Activated B cell treated with CpG ODN at 0.5 μM for 24 hours (primary cell): ENCODE measurements at places on chromosomes 16 and 17.

DNA sequence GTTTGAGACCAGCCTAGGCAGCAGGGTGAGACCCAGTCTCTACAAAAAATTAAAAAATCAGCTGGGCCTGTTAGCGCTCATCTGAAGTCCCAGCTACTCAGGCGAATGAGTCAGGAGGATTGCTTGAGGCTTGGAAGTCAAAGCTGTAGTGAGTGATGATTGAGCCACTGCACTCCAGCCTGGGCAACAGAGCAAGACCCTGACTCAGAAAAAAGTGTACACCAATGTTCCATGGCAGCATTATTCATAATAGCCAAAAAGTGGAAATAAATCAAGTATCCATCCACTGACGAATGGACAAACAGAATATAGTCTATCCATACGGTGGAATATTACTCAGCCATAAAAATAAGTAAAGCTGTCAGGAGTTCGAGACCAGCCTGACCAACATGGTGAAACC, 2.6 kb downstream of the NMRAL1 start:
- DNase-seq: no peak

GRCh38 chr16:49972280-49972679, 52.7 kb upstream of the CNEP1R1 start:
- no peak for DNase-seq

GRCh38 chr17:42107597-42108576, 4.6 kb downstream of the DHX58 start:
- DNase-seq: peak; percentile 94

- no peak for DNase-seq
These were observed 14.2 kb upstream of the CCL1 start for GRCh38 chr17:34377078-34377823.

GRCh38 chr17:27946513-27946912, 53.3 kb upstream of the LYRM9 start:
- no peak for DNase-seq

- no peak for DNase-seq
These were observed 277.5 kb upstream of the DYNLRB2 start for GRCh38 chr16:80263181-80263823.

DNA sequence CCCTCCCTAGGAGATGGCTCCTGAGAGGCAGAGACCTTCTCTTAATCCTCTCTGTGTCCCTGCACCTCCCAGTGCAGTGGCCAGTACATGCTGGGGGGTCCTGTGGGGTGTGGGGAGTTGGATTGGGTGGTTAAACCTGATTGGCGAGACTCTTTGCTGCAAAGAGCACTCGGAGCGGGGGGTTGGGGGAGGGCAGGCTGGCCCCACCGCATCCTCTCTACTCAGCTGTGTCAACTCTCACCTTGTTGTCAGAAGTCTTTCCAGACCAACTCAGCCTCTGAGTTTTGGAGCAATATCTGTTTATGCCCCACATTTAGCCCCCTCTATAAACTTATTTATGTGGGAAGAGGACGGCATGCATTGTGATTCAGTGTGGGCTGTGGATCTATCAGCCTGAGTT, 40.0 kb downstream of the SMARCE1 start:
- DNase-seq: no peak

DNA sequence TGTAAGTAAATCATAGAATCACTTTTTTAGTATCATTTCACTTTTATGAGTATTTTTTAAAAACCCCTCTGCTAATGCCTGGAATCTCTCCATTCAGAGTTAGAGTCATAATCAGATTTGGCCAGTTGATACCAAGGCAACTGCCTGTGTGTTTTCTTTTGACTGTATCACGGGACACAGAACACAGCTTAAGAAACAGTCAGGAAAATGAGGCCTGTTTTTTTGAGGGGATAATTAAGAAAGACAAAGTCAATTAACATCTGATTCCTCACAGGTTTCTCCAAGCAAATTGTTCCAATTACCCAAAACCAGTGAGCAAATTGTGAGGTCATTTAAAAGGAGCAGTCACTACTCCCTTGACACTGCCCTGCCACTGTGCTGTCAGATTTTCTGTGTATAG, 944.5 kb upstream of the SOX9 start:
- DNase-seq: no peak

DNA sequence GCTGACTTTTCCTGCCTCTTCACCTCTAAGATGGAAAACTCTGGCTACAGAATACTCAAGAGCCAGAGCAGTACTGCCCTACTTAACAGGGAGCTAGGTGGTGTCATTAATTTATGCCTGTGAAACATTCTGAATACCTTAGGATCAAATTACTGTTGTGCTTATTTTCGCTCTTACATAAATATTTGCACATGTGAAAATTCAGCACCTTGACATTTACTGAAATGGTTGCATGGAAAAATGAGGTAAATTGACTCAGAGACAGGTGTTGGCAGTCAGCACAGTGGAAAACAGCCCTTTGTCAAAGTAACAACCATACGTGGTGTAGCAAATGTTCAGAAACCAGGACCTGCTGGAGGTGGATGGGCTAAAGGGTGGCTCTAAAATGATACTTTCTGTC, 193.6 kb downstream of the CDH8 start:
- no peak for DNase-seq

GRCh38 chr16:67843343-67843765, 1.2 kb downstream of the THAP11 start:
- DNase-seq: no peak

DNA sequence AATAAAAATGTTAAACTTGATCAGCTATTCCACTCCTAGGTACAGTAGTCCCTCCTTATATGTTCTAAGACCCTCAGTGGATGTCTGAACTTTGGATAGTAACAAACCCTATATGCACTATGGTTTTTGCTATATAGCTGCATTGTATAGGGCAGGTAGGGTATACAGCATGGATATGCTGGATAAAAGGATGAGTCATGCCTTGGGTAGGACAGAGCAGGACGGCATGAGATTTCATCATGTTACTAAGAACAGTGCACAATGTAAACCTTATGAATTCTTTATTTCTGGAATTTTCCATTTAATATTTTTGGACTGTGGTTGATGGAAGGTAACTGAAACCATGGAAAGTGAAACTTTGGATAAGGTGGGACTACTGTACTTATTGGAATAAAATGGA, 235.1 kb downstream of the CEP112 start:
- DNase-seq: no peak

DNA sequence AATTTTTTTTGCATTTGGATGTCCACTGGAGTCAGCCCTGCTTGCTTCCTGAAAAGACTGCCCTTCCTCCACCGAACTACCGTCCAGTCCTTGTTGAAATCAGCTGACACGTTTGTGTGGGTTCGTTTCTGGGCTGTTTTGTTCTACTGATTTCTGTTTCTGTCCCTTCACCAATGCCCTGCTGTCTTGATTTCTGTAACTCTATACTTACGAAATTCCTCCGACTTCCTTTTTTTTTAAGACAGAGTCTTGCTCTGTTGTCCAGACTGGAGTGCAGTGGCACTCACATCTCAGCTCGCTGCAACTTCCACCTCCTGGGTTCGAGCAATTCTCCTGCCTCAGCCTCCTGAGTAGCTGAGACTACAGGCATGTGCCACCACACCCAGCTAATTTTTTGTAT, 8.4 kb upstream of the GAA start:
- no peak for DNase-seq

DNA sequence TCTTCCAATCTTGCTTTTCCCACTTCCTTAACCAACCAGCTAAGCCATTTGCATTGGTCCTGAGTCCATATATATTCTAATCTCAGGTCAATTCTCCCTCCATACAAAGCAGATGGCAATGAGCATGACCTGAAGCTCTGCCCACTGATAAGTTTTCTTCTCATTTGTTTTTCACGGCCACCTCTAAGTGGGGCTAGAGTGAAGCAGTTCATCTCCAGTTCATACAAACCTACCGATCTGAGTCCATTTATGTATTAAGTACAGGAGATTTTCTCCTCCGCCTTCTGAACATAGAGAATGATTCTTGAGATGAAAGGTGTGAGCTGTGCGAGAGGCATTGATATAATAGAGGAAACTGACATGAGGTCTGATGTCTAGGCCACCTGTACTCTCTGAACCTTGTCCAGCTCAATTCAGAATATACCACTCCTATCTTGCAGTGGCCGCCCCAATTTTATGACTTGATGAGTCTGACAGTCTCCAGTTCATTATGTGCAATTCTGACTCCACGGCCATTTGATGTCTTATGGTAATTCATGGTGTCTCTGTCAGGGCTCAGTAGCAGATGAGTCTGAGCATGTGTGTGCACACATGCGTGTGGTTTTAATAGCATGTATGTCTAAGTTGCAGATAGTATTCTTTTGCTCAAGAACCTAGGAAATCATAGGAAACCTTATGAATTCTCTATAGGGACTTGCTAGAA, 329.8 kb downstream of the PMP22 start:
- DNase-seq: no peak

DNA sequence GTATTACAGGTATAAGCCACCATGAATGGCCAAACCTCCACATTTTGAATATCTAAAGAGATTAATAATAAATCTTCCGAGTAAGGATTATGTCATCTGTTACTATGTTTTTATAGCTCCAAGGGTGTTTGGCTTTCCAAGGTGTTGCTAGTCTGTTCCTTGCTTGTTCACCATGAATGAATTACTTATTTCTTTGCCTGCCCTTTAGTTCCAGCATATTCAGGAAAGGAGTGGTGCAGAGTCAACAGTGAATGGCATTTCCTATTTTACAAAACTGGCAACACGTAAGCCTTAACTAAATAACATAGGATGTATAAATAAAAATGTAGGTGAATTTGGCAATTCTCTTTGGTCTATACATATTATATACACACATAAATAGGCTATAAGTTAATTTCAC, 70.3 kb downstream of the MYO1D start:
- no peak for DNase-seq

DNA sequence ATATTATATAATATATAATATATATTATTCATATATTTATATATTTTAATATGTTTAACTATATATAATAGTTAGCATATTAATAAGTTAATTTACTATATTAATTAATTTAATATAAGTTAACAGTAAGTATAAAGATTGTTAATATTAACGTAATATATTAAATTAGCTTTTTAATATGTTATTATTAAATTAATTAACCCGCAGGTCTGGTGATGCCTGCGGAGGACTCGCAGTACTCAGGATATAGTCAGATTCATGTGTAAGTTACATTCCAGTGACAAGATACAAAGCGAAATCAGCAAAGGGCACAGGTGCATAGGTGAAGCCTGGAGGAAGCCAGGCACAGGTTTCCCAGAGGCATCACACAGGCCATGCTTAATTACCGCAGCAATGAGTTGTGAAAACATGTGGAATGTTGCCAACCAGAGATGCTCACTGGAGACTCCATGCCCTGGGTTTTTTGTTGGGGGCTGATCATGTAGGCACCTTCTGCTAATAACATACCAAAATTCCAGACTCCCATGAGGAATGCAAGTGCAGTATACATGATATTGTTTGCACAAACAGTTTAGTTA, 130.4 kb upstream of the MPHOSPH6 start:
- DNase-seq: no peak

GRCh38 chr17:38943607-38944006, 18.2 kb downstream of the LASP1NB start:
- no peak for DNase-seq

- DNase-seq: no peak
These were observed 37.9 kb downstream of the MPRIP start for GRCh38 chr17:17080181-17080631.

DNA sequence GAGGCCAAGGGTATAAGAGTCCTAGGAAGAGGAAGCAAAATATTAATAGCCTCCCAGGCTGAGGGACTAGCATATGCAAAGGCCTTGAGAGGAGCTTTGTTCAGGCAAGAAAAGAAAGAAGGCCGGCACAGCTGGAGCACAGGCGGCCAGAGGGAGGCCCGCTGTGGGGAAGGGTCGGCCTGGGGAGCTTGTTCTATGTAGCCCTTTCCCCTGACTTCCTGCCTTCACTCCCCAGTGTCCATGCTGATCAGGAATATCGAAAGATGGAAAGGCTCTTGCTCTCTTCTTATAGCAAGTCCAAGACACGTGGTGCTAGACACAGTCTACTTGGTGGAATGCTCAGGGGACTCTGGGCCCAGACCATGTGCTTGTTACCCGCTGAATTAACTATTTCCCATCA, 27.4 kb upstream of the HAS3 start:
- no peak for DNase-seq

DNA sequence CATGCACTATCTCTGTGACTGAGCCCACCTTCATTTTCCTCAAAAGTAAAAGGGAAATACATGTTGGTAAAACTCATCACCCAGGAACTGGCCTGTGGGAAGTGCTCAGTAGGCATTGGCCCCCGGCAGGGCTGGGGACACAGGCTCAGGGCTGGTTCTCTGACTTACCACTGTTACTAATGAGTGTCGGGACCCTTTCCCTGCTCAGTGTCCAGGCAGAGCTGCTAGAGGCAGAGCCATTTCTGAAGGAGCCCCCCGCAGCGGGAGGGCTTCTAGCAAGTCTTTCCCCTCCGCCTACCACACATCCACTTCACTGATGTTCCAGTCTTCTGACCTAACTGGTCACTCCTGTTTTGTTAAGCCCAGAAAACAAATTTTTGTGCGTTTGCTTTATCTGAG, 1.7 kb upstream of the PEMT start:
- no peak for DNase-seq

GRCh38 chr16:6964679-6965078, 368.0 kb upstream of the RBFOX1 start:
- no peak for DNase-seq

DNA sequence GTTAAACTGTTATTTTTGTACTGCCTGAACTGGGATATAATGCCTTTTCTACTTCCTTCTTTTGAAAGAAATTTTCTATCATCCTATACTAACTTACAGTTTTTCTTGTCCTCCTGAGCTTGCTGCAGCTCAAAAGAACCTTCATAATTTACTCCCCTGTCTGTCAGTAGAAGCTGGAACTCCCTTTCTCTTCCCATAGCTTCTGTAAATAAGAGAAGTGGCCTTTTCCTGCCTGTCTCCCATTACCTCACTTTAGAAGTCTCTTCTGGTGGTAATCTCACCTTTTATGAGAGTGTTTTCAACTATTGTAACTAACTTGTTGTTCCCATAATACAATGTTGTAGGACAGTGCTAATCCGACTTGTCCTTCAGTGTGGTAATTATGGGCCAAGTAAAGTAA, 246.7 kb upstream of the TBX2 start:
- no peak for DNase-seq

DNA sequence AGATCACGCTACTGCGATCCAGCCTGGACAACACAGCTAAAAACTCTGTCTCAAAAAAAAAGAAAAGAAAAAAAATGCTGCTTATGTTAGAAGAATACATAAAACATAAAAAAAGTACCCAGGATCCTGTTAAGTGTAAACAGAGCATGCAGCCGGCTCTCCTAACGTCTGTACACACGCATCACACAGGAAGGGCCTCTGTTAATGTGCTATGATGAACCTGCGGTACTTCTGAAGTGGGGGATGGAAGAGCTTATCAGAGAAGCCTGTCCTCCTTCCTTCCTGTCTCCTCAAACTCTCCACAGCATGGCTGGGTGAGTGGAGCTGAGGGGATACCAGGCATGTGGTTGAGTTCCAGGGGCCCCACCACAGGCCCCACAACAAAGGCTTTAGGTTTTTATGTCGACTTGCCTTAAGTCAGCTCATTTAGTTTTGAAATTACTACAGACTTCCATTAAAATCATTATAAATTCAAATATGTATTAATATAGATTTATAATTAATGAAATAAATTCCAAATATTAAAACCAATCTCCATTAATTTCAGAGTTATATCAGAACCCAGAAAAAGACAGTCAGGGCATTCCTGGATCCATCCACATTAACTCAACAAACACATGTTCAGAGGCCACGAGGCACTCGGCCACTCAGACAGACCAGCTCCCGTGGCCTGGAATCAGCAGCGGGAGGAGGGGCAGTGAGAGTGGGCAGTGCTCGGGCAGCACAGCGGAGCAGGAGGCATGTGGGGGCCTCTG, 11.7 kb downstream of the CCDC57 start:
- no peak for DNase-seq

GRCh38 chr16:88569614-88569984, 604 bp upstream of the ZC3H18 start:
- no peak for DNase-seq

- no peak for DNase-seq
These were observed 7.9 kb downstream of the SEPTIN12 start for GRCh38 chr16:4780235-4780634.
